ENCODE measurements at places on chromosomes 12 and 14.

DNA sequence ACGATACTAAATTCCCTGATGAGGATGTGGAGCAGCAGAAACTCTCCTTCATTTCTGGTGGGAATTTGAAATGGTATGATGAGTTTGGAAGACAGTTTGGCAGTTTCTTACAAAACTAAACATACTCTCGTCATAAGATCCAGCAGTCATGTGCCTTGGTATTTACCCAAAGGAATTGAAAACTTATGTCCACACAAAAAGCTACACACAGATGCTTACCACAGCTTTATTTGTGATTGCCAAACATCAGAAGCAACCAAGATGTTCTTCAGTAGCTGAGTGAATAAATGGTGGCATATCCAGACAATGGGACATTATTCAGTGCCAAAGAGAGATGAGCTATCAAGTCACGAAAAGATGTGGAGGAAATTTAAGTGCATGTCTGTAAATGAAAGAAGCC lies 10.7 kb upstream of the APOLD1 start:
- no peak for DNase-seq

- DNase-seq, result no peak
Measured at GRCh38 chr14:91405241-91405721, 12.3 kb downstream of the CCDC88C start.

DNA sequence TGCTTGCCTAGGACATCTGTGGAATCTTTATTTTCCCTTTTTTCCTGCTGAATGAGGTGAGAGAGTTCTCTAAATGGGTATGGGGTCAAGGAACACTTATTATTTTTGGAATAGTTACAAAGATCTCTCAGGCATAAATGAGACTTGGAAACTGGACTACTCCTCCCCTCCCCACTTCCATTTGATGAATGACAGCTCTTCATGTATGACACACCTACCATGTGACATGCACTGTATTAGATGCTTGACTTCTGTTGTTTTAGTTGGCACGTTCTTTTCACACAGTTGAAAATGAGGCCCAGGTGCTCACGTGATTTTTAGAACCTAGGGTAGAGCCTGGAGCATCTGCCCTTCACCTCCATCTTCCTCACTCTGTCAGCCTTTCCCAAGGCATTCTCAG lies 62.4 kb downstream of the VCPKMT start:
- DNase-seq, result no peak

GRCh38 chr12:15543347-15543746 lies 221.0 kb downstream of the PTPRO start:
- no peak for DNase-seq

DNA sequence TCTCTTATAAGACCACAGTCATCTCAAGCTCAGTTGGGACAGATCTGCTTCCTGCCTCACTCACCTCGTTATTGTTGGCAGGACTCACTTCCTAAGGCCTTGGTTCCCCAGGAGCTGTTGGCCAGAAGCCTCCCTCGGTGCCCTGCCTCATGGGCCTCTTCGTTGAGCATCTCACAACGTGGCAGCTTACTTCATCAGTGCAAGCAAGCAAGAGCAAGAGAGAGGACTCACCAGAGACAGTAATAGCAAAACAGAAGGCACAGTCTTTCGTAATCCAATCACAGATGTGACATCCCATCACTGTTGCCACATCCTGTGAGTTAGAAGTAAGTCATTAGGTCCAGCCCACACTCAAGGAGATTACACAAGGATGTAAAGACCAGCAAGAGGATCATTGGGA lies 5.1 kb upstream of the NUMB start:
- no peak for DNase-seq

GRCh38 chr12:26971963-26972362 lies 33.7 kb downstream of the FGFR1OP2 start:
- DNase-seq, result no peak

GRCh38 chr12:116697716-116698115 lies 40.2 kb downstream of the SPRING1 start:
- DNase-seq, result no peak

- no peak for DNase-seq
Measured at GRCh38 chr12:83123039-83123438, 436.3 kb downstream of the TMTC2 start.

DNA sequence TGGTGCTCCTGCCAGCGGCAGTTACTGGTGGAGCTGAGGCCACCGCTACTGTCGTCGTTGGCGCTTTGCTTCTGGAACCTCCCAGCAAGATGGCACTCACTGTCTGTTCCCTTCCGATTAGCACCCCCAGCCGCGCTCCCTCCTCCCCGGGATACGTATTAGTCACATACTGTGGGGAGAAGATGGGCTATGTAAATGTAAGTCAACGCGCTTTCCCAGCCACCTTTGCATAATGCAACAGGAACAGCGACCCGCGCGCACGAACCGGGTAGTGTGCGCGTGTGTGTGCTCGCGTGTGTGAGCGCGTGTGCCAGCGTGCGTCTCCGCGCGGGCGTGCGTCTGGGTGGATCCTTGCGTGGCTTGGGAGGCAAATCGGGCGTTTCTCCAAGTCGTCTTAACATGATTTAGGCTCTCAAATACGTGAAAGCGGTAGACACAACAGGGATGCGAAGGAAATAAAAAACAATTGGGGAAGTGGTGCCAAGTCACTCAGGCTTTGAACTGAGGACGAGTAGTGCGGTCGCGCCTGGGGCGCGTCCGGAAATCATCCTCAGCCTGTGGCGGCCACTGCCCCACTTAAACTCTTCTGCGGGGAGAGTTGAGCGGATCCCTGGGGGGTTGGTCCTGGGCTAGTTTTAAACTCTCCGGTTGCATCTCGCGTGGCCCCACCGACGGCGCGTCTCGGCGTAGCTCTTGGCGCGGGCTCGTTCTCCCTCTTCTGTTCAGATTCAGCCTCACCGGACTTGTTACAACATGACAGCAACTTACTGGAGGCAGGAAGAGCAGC lies 1.8 kb downstream of the FLRT2 start:
- peak; percentile 29 for DNase-seq

DNA sequence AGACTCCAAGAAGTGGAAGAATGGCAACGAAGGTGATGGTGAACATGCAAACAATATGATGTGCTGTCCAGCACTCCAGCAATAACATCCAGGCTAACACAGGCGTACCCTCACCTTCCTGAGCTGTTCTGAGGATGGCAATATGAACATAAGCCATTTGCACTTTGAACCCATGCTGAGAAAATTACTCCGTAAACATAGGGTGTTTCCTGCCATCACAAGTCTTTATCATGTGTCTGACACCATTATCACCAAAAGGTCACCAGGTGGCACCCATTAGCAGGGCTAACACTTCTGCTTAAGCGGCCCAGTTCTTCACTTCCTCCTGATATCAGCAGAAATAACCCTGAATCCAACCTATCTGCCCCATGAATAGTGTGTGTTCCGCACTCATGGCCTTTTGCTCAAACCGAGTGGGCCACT lies 482.8 kb downstream of the MED13L start:
- peak; percentile 18 for DNase-seq

DNA sequence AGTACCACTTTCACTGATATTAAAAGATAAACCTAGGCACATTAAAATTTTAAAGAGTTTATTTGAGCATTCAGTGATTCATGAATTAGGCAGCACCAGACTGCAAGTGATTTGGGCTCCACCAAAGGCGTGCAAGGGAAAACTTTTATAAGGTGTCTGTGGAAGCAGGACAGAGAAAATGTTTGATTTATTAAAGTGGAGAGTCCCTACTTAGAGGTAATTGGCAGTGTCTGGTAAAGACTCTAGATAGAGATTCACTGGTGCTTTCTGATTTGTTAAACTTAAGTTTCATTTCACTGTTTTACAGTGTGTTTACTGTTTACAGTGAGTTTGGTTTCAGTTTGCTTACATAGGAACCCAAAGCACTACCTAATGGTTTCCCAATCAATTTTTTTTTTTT lies 72.8 kb downstream of the ANKS1B start:
- no peak for DNase-seq

GRCh38 chr12:72141381-72141780 lies 130.8 kb upstream of the TRHDE start:
- DNase-seq, result no peak

DNA sequence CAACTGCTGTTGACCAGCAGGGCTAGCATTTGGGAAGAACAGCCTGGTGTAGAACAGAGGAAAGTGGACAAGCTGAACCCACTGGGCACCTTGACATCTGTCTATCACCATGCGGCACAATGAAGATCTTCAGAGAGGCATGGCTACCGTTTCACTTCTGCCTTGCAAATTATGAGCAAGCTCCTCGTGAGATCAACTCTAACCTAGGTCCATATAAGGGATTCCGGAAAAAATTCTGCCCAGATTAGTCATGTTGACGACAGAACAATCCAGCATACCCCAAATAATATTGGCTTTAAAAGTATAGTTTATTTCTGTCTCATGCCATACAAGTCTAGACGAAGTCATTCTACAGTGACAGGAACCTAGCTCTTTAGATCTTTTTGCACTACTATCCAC lies 91.6 kb upstream of the ATF7IP start:
- DNase-seq, result no peak

- no peak for DNase-seq
Measured at GRCh38 chr12:90298289-90298948, 589.8 kb upstream of the ATP2B1 start.

DNA sequence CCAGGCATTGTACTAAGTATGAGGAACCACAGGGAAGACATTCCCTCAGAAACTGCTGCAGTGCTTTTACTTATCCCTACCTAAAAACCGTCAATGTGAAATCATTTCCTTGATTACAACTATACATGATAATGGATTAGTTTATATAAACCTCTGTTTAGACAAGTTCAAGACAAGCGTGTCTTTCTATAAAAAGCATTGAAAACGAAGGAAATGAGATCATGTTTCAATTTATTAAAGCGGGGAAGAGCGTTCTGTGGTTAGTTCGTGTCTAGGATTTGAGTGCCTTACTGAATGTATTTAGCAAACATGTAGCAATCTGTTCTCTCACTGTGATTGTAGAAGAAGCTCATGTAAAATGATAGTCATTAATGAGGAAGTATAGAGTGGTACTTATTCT lies 37.5 kb downstream of the GALC start:
- no peak for DNase-seq

GRCh38 chr14:90820958-90821357 lies 4.7 kb upstream of the TTC7B start:
- no peak for DNase-seq

DNA sequence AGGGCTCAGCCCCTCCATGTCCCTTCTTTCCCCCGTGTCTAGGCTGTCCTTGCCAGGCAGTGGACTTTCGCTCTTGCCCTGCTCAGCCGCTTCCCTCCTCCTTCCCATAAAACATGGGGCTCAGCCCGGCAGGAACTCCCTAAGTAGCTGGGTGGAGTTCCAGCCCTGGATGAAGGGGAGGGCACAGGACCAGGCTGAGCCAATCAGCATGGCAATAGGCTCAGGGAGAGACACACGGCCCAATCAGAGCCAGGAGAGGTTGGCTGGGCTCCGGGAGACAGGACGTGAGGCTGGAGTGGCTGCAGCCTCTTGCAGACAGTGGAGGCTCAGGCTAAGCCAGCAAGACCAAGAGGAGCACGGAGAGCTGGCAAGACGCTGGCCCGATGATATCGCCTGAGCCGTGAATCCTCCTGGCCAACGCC lies 54.3 kb downstream of the GALNT9 start:
- DNase-seq, result peak; percentile 68

DNA sequence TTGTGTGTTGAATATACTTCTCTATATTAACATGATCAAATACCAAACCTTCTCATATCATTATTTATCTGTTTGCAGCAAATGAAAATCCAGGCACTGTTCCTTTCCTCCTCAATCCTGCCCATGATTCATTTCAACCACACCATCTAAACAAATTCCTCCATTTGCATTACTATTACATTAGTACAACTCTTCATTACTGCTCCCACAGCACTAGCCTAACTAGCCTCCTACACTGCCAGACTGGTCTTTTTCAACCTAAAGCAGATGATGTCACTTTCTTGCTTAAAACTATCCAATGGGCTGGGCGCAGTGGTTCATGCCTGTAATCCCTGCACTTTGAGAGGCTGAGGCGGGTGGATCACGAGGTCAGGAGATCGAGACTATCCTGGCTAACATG lies 117.3 kb upstream of the MYF6 start:
- no peak for DNase-seq

DNA sequence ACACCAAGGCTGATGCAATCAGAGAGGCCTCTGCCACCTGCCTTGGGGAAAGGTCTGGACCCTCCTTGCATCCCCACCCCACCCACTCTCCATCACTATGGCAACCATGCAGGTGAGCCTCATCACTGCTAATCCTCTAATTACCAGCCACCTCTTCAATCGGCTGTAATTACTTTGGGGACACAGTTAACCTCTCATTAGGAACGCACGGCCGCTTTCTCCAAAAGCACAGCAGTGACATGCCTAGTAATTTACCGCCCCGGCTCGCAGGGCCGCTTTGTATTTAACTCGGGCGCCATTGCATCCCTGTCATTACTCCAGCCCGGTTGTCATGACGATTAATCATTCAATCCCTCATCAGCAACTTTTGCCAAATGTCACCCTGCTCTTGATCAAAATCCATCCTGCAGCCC lies 36.3 kb upstream of the FAM222A start:
- DNase-seq, result no peak

- no peak for DNase-seq
Measured at GRCh38 chr12:93602897-93603668, 30.6 kb downstream of the SOCS2 start.

GRCh38 chr14:74569806-74570591 lies 42.0 kb downstream of the LTBP2 start:
- no peak for DNase-seq

DNA sequence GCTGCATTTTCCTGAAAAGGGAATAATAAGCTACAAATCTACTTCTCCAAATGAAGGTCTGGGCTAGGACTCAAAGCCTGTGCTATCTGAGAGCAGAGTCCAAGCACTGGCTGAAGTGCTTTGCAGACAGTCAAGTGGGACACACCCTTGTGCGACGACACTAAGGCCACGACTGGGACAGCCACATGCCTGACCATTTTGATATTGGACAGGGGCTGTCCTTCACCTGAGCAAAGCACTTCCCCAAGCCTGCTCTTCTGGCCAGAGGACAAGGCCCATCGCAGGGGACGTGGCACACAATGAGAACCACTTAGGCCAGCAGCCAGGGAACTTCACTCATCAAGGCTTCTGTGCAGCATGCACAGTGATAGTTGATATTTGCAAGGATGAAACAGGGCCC lies 71.4 kb downstream of the RBM19 start:
- DNase-seq, result no peak

DNA sequence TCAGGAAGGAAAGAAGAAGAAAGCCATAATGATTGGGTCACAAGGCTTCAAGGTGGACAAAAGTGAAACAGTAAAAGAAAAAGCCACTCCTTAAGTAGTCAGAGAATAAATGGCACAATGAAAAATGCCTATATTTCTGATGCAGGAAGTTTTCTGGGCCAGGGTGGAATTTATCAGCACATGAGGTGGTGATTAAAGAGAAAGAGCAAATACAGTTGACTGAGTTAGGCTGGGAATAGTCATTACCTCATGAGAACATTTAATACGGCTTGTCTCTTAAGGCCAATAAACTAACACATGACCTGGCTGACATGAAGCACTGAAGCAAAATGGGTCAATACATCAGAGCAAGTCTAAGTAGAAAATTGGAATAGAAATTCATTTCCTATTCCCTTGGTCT lies 499.7 kb downstream of the TMTC2 start:
- no peak for DNase-seq
